ENCODE measurements at places on chromosomes 11 and 22.

DNA sequence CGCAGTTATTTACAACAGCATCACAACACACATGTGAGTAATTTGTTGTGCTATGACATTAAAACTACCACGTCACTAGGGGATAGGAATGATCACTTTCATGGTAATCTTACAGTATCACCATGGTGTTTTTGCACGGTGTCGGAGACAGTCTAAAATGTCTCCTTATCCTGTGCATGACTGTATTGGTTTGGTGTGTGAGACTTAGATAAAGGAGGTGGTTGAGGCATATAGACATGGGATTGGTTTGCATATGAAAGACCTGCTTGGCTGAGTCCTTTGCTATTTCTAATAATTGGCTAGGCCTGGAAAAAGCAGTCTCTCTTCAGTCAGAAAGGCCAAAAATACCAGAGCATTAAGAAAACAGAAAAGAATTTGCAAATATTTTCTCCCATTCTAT, 30.2 kb downstream of the MSANTD4 start:
- DNase-seq: no peak

GRCh38 chr11:123110397-123110796, 48.5 kb upstream of the HSPA8 start:
- no peak for DNase-seq

DNA sequence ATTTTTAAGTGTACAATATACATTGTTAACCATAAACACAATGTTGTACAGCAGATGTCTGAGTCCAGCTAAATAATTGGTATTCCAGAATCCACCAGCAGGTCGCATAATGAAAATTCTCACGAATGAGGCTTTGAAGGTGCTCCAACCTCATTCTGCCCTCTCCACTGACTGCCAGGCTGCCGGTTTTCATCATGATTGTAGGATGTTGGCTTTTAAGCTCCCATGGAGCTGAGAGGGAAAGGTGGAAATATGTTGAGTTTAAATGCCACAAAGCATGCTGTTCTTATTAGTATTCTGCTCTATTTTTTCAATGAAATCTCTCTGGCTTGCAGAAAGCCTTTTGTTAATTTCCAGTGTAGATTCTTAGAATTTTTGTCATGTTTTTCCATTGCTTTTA, 337.2 kb upstream of the DDI1 start:
- no peak for DNase-seq

- DNase-seq: peak; percentile 77
Measured at GRCh38 chr11:75351541-75351790, at the start of gene ARRB1. TSS of gene ARRB1 (minus strand) at chr11:75351661. CDS start at chr11:75351607, 54 bp downstream.

- peak; percentile 25 for DNase-seq
Measured at GRCh38 chr11:103537904-103538502, 428.8 kb downstream of the DYNC2H1 start.

- DNase-seq: no peak
Measured at GRCh38 chr22:26115266-26115665, 54.0 kb upstream of the SEZ6L start.

- no peak for DNase-seq
Measured at GRCh38 chr11:285021-285893, 3.7 kb upstream of the PGGHG start.

- peak; percentile 36 for DNase-seq
Measured at GRCh38 chr11:70116386-70117065, 38.4 kb downstream of the ANO1 start.

DNA sequence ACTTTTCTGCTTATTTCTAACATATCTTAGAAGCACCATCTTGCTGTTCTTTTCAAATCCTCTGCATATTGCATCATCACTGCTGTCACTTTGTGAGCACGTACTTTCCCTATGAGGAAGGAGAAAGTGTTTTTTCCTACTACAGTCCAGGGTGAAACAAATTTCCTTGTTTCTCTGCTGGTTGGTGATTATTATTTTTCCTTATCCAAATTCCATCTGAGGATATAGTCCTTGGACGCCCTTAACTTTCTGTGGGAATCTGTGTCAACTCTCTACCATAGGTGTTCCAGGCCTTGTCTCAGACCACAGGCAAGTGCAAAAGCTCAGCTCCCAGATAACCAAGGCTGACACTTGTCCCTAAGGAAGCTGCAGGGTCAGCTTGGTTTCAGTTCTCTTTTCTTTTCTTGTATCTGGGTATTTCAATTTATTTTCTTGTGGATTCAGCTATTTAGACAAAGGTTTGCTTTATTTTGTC, 29.4 kb upstream of the LYVE1 start:
- DNase-seq: no peak

DNA sequence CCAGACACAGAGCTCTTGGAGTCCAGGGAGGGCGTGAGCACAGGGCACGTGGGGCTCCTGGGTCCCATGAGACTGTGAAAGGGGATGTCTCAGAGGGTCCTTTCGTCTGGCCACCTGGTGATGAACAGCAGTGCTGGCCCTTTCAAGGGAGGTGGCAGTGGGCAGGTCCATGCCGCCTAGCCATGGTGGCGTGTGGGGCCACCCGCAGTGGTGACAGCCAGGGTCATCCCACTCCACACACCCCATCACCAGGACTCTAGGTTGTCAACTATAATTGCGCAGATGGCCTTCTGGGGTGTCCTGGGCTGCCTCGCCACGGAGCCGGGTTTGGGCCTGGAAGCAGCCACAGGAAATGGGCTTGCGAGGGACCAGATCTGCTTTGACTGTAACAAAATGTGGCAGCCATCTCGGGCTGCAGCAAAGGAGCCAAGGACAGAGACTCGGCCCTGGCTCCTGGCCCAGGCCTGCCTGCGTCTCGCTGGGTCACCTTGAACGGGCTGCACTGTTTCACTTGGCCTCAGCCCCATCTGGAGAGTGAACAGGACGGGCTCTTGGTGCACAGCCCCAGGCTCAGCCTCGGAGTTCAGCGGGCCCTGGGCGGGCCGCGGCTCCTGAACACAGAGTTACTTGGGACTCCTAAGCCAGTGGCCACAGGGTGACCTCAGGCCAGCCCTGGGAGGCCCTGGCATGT, 1350.5 kb downstream of the BRD1 start:
- no peak for DNase-seq

DNA sequence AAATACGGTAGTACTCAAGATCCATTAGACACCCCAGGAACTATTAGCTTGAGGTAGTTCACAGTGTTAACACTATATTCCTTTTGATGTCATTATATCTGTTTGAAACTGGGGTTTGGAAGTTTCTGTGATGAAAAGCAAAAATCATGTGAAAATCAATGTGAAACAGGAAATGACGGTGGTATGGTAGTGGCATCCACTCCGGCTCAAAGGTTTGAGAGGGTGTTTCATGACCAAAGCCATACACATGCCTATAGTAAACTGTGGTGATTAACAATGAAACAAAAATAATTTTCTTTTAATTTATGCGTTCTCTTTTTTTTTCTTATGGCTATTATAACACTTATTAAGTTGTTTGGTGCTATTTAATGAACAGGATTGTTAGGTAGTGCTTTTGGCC, 10.9 kb downstream of the RAB38 start:
- no peak for DNase-seq

GRCh38 chr11:134289167-134289566, 13.0 kb downstream of the GLB1L3 start:
- DNase-seq: no peak
